Midbrain (tissue), 1 donor: ENCODE measurements at places on chromosomes 6 and 20.

DNA sequence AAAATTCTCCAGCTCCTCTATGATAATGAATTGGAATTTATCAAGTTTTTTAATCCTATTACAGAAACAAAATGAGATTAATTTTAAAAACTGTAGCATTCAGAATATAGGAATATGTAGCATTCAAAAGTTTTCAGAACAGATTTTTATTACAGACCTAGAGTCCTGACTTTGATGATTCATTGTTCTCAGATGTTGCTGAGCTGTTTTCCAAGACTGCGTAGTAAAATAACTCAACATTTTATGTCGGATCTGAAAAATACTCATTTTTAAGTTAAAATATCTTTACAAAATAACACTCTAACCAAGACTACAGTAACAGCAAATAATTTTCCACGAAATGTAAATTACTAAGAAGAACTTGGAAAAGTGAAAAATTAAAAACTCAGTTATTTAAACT is 67.1 kb downstream of the SYCP2 start:
- DNase-seq = no peak

DNA sequence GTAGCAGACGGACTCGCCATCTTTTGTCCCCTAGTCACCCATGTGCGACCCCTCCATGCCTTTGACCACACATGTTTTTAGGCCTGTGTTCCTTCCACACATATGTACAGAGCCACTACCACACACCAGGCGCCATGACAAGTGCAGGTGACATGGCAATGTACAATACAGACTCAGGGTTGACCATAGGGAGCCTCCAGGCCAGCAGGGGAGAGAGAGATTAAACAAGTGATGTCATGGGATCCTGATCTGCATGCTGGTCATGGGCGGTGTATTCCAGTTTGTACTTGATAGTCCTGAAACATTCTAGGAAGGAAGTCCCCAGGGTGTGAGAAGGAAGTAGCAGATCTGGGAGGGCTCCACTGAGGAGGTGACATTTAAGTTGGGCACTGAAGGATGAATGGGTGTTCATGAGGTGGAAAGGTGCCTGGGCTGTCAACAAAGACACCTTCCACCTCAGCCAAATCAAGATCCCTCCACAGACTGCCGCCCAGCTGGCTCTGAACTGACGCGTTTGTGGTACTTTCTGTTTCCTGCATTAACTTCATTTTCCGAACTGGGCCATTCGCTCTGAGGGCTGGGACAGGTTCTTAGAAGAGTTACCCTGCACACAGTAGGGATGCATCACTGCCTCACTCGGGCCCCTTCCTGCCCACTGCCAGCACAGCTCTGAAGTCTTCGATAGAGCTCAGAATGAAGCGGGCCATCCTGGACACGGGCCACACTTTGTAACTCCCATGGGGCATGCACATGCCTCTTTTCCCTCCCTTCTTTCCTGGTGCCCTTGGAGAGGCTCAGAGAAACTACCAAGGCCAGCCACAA is 94.0 kb downstream of the NOL4L start:
- DNase-seq = no peak

GRCh38 chr6:71466362-71466761 is 177.8 kb downstream of the OGFRL1 start:
- no peak for DNase-seq

DNA sequence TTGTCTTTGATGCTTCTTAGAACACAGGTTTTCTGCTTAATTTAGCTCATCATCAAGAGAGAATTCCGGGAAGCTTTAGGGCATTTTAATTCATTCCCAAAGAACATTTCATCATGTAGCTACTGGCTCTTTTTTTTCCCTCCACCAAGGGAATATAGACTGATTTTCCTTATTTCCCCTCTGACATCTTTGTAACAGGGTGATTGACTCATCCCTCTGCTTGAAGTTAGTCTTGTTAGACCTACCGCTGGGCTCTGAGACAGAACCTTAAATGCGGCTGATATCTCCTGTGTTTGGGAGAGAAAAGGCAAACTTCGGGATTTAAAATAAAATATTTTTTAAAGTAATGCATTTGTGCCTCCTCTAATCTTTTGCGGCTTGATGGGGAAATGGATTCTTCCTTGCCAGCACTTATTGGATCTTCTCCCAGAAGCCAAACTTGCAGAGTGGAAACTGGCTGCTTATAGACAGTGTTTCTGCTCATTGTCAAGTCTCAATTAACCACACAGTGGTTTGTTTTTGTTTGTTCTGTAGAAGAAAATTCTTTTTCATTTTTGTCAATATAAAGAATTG is 272.7 kb upstream of the PLCB4 start:
- DNase-seq = no peak

GRCh38 chr6:103042336-103042735 is 1648.8 kb downstream of the GRIK2 start:
- DNase-seq = no peak

DNA sequence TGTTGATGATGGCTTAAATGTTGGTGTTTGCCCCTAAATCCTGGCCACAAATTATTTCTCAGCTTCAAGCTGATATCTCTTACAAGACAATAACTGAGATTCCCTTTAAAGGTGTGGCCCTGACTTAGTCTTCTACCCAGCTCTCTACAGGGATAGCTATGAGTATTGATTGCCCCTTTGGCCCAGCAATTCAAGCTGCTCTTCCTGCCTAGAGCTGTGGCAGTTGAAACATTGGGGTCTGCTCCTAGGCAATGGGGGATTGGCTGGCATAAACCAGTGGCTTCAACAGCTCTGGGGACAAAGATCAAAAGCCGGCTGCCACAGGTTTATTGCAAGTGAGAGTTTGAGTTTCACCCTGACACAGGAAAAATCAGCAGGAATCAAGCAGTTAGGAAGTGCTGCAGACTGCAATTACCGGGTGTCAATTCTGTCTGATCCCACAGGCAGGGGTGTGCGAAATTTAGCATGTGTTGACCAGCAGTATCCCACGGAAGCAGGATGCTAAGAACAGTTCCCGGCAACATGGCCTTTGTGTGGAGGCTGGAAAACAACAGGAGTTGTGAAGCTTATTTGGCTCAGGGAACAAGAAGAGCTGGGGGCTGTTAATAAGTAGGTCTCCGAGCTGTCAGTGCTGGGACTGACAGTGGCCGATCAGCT is 66.2 kb upstream of the IYD start:
- DNase-seq = no peak
